CD4-positive, alpha-beta T cell treated with Interleukin-6 for 4 hours (primary cell): ENCODE measurements at places on chromosomes 2 and 18.

DNA sequence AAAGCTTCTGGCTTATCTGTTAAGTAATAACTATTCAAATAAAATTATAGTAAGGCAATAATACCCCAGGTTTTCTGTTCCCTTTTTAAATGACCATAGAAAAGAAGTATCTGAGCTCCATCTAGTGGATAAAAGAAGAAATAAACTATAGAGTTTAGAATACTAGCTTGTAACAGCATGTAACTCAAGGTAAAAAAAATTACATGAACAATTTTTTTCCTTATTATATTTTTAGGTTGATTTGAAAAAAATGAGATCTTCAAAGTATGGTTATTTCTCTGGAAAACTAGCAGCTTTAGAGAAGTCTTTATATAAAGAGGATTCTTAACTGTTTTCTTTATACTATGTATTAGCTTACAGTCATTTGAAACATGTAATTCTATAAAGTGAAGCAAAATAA, 58.1 kb downstream of the NCKAP1 start:
- DNase-seq: no peak

- DNase-seq: peak; percentile 46
Observed at GRCh38 chr2:119338826-119339561, 27.6 kb downstream of the C2orf76 start.

DNA sequence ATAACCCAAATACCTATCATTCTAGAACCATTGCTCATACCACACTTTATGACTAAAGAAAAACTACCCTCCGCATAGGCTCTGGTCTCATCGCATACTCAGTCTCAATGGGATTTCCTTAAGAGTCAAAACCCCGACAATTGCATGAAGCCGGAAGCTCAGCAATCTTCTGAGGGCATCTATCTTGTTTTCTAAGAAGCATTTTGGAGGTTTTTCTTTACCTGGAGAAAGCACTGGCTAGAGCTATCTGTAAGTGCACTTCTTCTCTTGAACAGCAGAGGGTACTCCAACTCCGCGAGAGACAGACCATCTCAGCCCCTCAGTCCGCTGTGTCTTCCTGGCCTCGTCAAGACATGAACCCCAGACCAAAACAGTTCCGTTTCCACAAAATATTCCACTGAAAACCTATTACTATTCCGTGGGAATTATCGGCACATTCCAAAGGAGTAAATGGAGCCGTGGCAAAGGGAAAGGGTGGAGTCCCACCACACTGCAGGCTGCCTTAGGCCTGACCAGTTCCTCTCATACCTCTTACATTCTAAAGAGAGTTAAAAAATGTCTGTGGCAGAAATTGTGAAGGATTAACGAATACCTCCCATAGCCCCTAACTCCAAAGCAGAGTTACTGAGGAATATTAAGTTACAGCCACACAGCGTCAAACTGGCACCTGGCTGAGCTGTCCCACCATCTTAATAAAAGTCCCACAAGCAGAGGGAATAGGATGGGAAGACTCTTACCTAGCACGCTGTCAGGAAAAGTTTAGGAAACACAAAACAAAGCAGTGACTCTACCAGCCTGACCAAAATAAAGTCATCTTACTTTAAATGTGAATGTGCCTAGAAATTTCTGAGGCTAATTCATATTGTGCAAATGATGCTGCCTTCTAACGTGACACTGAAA, 325.6 kb upstream of the VRK2 start:
- peak; percentile 25 for DNase-seq

GRCh38 chr2:191292869-191293268, 47.7 kb downstream of the MYO1B start:
- no peak for DNase-seq

DNA sequence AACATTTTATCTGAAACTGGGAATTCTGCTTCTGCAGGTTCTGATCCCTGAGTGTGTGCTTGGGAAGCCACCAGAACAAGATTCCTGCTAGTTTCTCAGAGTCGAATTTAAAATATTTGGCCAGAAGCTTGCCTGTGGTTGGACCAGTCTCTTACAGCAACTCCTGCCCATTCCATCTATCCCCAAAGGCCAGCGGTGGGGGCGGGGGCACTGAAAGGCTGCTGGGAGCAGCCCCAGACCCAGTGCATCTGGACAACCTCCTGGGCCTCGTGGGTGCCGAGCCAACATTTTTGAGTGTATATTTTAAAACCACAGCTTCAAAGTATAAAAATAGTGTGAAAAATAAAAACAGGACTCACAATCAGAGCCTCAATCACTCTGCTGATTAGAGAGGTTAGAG, 38.6 kb upstream of the ZFP36L2 start:
- DNase-seq: no peak

- DNase-seq: peak; percentile 32
Observed at GRCh38 chr2:189685540-189686229, 11.2 kb downstream of the ANKAR start.

- DNase-seq: no peak
Observed at GRCh38 chr2:29073933-29074332, 390 bp downstream of the PCARE start.

- DNase-seq: no peak
Observed at GRCh38 chr2:83578405-83578804, 880.7 kb downstream of the SUCLG1 start.

DNA sequence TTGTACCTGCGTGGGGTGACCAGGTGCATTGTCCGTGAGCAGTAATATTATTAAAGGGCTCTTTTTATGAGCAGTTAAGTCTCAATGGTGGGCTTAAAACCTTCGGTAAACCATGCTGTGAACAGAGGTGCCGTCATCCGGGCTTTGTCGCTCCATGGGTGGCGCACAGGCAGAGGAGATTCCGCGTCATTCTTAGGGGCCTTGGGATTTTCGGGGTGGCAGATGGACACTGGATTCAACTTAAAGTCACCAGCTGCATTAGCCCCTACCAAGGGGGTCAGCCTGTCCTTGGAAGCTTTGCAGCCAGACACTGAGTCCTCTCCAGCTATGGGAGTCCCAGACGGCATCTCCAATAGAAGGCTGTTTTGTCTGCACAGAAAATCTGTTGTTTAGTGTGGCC, 107.7 kb downstream of the NFATC1 start:
- no peak for DNase-seq

GRCh38 chr18:63603772-63604171, 16.6 kb downstream of the SERPINB13 start:
- DNase-seq: no peak

GRCh38 chr2:64699712-64700111, 46.0 kb upstream of the SERTAD2 start:
- no peak for DNase-seq

DNA sequence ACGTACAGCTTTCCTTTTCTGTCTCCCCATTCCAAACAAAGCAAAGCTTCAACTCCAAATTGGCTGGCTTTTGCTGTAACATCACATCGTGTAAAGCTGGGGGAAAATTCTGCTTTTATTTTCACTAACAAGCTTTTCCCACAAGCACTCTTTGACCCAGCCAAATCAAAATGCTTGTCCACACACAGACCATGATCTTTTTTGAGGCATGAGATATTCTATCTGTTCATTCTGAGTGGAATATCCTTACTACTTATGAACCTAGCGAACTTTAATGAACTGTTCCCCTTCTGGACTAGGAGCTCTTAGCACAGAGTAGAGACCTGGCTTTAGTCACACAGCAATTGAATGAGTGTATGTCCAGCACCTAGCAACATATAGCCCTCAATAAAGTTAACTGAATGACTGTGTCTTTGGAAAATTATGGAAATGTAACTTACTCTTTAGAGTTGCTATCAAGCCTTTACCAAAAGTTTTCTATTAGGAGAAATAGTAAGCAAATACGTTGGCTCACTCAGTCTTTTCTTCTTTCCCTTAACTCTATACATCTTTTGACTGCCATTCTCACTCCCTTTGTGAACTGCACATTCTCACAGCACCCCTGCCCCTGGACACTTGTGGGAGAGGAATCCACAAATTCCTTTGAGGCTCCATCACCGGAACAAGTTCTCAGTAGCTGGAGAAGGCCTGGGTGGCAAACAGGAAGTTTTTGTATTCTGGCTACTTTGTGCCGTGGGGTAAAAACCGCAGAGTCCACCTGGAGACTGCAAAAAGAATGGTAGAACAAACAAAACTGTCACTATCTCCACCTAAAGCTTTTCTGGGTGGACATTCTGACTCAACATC, 1.3 kb upstream of the UBE2E3 start:
- no peak for DNase-seq

DNA sequence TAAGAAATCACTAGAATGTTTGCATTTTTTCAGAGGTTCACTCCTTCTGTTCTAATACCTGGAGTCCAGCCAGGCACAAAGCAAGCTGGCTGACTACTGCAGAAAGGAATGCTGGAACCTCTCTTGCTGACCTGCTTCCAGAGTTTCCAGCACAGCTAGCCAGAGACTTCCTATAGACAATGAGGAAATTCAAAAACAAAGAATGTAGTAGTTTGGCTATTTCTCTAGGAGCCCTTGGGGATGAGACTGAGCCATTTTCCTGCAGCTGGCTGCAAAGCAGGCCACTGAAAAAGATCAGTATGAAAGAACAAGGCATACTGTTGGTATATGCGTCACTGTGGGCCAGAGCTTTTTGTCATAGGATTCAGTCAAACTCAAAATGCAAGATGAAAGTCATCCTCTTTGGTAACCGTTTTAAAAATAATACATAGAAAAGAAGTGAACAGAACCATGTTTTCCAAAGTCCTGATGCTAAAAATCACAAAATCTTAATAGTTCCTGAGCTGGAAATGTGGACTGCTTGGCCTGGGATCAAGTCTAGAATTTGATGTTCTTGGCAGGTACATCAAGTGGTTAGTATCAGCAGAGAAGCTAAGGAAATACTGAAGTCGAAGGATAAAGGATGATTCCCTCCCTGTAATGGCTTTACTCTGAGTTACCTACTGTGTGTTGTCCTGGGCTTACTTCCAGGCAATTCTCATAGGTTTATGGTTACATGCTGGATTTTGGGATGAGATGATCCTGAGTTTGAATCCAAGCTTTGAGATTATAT, 9.0 kb upstream of the DSEL start:
- no peak for DNase-seq

- no peak for DNase-seq
Observed at GRCh38 chr2:68115965-68116364, 41.7 kb upstream of the PNO1 start.

- no peak for DNase-seq
Observed at GRCh38 chr2:177405029-177405692, 12.6 kb downstream of the AGPS start.

DNA sequence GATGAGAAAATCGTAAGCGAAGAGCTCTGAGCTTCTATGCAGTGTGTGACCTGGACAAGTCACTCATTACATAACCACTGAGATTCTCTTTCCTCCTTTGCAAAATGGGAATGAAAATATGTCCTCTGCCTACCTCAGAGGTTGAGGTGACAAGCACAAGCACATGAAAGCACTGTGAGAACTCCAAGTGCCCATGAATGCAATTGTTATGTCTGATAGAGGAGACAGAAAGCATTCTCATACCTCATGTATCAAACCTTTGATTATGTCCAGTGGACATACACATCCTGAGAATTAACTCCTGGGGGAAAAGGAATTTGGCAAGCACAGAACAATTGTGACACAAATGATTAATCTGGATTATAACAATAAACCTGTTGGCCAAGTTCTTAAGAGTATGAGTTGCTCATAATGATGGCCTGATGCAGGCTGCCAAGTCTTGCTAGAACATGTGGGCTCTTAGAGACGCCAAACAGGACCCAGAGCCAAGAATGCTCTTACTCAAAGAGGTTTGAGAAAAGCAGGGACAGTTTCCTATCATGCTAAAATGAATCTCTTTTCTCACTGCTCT, 8.5 kb upstream of the RMDN2 start:
- no peak for DNase-seq

DNA sequence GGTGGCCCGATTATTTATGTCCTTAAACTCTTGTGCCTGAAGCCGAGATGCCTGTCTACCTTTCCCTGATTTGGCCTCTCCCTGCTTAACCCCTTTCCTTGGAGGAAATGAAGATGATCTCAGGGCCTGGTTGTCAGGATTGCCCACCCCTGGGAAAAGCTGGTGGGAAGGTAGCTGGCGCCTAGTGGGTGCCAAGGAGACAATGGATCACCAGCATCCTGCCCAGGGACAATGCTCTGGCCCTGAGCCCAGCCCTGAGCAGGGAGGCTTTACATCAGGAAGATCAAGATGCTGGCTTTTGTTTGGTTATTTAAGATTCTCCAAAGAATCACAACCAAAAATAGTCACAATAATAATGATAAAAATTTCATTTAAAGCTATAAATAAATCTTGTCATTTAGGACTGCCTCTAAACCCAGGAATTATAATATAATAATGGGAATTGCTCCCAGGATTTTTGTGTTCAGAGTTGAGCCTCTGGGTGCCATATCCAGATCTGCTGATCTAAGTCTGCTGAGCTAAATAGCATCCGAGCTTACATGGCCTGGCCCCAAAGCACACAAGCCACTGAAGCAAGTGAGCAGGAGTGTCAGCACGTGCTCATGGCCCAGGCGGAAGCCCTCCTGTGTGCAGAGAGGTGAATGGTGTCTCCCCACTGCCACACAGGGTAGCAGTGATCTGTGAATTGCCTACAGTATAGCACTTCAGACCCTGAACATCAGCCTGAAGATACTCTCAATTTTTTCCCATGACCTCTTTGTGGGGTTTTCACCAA, 57.8 kb upstream of the MAP3K20 start:
- DNase-seq: no peak

GRCh38 chr2:241315879-241316631, at the start of gene SEPTIN2:
Gene SEPTIN2, plus strand, starts transcription at chr2:241315925. Its CDS starts 8,308 bp downstream, at chr2:241324233.
- DNase-seq: peak; percentile 79

DNA sequence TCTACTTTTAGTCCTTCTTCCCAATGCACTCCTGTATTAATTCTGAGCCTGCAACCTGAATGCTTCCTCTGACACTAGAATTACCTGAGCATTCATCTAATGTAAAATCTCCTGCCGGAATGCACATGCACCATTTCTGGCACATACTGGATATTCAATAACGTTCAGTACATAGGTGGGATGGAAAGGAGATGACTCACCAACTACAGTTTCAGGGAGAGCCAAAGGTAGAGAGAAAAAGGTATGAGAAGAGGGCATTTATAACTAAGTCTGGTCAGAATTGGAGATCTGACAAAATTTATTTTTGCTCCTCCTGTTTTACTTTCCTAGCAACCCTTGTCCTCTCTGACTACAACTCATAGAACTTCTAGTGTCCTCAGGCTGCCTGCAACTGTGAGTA, 1954.1 kb upstream of the CELF4 start:
- no peak for DNase-seq

GRCh38 chr18:63262369-63263335, 56.9 kb downstream of the BCL2 start:
- no peak for DNase-seq

- DNase-seq: no peak
Observed at GRCh38 chr2:164850235-164850634, 8.6 kb upstream of the COBLL1 start.

DNA sequence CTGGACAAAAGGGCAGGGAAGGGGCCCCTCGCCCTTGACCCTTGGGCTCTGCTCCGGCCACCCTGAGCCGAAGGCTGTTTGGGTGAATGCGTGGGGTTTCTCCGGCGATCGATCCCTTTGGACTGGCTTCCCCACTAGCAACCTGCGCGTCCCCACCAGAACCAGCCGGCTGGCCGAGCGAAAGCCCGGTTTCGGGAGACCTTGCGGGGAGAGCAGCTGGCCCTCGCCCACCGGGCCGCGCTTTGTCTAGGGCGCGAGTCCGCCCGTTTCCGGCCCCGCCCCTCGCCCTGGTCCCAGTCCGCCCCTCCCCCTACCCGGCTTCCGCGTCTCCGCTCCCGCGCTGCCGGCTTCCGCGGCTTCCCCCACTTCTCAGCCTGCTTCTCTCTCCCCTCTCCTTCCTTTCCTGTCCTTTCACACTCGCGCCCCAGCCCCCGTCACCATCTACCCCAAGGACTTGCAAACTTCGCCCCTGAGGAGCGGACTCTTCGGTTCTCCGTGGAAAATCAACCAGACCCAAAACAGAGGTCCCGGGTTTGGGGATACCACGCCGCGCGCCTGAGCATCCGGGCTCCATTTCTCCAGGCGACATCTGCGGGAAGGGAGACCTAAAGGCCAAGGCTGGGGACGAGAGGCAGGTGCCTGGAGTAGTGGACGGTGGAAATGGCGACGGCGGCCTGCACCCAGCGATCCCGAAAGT, 48.0 kb upstream of the ATP6V1B1 start:
- DNase-seq: peak; percentile 69
